ENCODE measurements at places on chromosomes 7 and 10.

DNA sequence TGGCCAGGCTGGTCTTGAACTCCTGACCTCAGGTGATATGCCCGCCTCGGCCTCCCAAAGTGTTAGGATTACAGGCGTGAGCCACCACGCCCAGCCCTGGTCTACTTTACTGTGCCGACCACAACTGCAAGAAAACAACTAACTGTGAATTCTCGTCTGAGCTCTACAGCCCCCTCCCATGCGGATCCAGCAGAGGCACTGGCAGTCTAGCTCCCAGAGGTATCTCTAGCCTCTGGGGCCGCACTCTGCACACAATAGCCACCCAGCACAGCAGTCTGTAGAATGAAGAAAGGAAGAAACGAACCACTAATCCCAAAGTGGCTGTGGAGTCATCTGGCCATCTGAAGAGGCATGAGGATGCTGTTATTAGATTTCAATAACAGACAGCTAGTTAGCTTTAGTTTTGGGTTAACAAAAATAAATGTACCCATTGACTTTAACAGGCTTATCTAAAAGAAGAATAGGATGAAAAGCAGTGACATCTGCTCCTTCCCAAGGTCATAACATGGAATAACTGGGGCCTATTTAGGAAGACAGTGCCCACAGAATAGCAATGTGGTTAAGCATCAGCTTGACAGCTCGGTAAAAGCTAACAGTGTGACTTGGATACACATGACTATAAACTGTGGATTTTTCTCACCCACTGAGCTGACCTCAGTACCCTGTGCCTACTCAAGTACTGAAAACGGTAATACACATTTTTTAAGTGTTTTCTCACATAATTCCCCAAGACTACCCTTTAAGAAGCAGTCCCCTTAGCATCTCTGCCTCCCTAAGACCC is 131.9 kb downstream of the TNS3 start:
- DNase-seq: no peak

- no peak for DNase-seq
Measured at GRCh38 chr10:92690211-92690914, 608 bp downstream of the HHEX start.

DNA sequence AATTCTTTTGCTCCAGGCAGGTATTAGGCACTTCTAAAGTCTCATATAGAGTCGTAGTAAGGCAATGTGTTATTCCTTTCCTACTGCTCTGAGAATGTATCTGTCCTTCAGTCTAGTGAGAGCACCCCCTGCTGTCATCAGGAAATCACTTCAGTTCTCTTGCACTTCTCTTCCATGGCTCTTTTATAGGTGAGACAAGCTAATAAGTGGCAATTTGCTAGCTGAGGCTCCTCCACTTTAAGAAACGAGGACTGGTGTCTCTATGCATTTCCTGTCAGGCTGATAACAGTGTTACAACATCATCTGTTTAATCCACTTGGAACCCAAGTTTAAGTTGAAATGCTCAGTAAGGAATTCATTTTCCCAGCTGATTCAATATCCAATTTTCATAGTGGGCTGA is 350.6 kb downstream of the TFEC start:
- DNase-seq: peak; percentile 33

GRCh38 chr10:30980951-30981616 is 50.6 kb downstream of the ZNF438 start:
- no peak for DNase-seq

- DNase-seq: no peak
Measured at GRCh38 chr10:28254290-28254985, 48.4 kb downstream of the MPP7 start.

- no peak for DNase-seq
Measured at GRCh38 chr7:143299840-143300239, 11.7 kb downstream of the CASP2 start.

Measured in NCI-H526 treated with DMSO at 0.1 percent for 48 hours (cell line).